Activated CD8-positive, alpha-beta memory T cell treated with anti-CD3 and anti-CD28 coated beads for 4 hours (primary cell): ENCODE measurements at places on chromosomes 12 and 14.

DNA sequence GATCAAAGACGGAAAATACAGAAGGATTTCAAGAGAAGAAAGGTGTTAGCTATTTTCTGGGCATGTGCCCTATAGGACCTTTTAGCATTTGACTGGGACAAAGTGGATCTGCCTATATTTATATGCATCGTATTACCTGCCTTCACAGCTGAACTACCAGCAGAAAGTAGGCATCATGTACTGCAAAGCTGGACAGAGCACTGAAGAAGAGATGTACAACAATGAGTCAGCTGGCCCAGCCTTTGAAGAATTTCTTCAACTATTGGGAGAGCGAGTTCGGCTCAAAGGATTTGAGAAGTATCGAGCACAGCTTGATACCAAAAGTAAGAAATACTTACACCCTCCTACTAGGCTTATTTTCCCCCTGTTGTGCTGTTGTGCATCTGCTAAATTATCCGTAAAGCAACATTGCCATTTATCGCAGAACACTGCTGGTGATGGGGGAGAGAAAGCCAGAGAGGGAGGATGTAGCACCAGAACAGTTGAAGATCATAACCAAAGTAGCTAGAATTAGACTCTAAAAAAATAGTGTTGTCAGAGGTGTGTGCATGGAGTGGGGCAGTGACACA is 282.0 kb upstream of the RGS6 start:
- no peak for DNase-seq

DNA sequence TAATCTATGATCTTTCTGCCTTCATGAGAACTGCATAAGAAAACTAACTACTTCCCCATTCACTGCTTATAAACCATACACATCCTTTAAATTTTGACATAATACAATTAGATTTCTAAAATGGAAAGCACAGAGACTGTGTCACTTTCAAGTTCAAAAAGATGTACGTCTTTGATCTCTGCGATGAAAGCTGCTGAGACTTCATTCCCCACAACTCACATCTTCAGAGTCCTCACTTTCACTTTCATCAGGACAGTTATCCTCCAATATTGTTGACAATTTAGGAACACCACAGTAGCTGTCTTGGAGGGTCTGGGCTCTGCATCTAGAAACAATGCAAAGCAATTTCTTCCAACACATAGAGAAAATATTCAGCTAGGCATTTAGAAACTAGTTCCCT is 47.9 kb upstream of the KCNC2 start:
- no peak for DNase-seq

DNA sequence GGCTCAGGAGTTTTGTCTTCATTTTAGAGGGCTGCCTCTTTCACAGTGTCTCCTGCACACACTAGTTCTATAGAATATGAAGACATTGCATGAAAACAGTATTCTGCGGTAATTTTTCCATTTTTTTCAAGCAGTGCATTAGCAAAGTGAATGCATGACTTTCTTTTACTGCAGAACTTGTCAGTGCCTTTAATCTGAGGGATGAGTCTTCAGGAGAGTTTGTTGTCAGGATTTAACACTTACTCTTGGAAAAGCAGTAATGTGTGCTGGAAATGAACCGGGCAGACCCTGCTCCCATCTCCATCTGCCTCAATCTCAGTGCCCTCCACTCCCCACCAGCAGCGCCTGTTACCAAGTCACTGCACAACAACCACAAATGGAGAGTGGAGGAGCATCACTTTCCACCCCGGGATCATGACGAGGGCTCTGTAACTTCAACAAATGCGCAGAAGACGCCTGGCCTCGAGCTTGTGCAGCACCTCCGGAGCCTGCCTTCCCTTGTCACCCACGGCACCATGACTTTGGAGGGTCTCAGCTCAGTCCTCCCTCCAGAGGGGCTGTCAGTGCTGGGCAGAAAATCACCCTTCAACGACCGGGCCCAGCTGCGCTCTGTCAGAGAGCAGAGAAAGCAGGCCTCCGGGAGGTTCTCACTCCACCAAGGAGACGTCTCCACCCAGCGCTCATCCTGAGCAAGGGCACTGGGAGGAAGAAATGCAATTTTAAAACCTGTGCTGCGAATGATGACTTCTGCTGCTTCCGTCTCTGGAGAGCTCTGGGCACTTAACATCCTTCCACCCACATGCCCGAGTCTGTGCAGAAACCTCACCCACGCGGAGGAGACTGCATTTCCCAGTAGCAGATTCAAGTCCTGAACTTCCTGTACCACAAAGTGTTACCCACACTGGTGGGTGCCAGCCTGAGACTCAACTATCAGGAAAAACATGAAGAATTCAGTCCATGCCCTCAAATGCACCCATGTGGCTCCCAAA is 255.7 kb downstream of the ADGRD1 start:
- no peak for DNase-seq

DNA sequence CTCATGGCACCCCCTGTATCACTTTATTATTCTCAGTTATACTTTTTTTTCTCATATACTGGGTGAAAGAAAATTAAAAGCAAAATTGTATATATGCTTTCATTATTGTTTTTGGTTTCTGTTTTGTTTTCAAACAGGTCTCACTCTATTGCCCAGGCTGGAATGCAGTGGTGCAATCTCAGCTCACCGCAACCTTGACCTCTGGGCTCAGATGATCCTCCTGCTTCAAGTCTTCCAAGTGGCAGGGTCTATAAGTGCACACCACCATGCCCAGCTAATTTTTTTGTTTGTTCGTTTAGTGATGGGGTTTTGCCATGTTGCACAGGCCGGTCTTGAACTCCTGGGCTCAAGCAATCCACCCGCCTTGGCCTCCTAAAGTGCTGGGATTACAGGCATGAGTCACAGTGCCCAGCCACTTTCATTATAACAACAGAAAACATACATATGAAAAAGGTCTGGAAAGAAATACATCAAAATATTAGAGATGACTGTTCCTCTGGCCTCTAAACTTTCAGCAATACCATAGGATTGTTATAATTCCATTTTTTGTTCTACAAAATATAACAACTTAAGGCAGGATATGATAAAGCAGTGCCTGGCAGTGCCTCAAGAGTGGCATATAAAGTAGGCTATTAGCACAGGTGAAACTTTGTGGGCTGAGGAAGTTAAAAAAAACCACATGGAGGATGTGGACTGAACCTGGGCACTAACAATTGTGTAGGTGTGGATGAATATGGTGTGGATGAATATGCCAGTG is 5.8 kb upstream of the NTN4 start:
- no peak for DNase-seq

- no peak for DNase-seq
Measured at GRCh38 chr12:53785161-53785560, 33.4 kb upstream of the CISTR start.

- no peak for DNase-seq
Measured at GRCh38 chr12:11885261-11886038, 185.3 kb upstream of the BCL2L14 start.

DNA sequence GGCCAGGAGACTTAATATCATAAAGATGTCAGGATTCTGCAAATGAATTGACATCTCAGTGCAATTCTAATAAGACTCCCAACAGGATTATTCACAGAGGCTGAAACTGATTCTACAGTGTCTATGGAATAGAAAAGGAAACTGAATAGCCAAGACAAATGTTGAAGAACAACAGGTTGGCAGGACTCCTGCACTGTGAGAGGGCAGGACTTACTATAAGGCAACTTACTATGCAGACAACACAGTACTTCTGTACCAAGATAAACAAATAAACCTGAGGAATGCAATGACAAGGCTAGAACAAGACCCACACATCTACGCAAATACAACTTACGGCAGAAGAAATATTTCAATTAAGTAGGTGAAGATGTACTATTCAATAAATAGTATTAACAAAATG is 132.2 kb upstream of the FKBP4 start:
- DNase-seq: no peak

- no peak for DNase-seq
Measured at GRCh38 chr12:9660046-9660445, 9.5 kb upstream of the CLEC2D start.

DNA sequence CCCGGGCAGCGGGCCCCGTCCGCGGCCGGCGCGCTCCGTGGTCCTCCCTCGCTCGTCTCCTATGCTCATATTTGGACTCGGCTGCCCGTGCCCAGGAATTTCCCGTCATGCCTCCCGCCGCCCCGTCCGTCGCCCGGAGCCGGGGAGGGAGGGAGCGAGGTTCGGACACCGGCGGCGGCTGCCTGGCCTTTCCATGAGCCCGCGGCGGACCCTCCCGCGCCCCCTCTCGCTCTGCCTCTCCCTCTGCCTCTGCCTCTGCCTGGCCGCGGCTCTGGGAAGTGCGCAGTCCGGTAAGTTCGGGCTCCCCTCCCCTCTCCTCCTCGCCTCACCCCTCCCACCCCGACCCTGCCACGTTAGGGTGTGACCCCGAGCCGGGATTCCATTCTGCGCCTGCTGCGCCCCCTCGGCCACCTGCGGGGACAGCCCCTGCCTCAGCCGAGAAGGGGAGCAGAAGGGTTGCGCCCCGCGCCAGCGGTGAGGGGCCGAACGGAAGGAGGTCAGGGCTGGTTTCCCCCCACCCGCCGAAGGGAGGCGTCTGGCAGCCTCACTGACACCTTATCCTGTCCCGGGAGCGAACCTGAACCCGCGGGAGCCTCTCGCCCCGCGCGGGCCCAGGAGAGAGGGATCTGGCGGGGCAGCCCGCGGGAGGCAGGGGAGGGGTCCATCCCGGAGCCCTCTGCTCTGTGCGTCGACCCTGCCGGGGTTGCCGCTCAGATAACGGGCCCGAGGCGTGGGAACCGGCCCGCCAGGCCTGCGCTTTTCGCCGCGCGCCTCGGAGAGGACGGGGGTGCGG is at the start of gene MSRB3:
MSRB3 (plus strand) TSS at position 108 of the 793 bp plus-strand sequence. CDS start 29,897 bp downstream, outside the sequence.
- no peak for DNase-seq

DNA sequence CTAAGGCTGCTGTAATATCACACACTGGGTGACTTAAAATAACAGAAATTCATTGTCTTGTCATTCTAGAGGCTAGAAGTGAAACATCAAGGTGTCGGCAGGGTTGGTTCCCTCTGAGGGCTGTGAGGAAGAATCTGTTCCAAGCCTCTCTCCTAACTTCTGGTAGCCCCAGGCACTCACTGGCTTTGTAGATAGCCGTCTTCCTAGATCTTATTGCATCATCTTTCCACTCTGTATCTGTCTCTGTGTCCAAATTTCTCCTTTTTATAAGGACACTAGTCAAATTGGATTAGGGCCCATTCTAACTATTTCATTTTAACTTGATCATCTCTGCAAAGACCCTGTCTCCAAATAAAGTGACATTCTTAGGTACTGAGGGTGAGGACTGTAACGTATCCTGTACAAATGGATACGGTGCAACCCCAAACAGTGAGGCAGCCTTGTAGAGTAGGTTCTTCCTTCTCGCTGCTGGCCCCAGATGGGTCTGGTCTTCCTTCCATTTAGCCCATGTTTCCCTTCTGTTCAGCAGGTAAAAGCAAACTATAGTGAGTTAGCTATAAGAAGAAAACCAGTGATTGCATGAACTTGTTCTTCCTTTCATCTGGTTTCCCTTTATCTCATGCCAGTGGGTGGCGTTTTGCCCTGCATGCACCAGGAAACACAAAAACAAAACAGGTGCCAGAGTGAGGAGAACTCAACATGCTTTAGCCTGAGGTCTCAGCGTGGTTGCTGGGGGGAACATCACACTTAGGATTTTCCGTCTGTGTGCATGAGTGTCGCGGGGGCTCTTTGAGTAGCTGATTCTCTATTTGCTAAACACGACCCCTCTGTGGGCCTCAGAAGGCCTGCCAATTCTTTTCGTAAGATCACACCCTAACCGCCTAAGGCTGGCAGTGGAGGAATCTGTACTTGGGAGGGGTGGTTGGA is 19.5 kb downstream of the TTC9 start:
- DNase-seq: no peak

DNA sequence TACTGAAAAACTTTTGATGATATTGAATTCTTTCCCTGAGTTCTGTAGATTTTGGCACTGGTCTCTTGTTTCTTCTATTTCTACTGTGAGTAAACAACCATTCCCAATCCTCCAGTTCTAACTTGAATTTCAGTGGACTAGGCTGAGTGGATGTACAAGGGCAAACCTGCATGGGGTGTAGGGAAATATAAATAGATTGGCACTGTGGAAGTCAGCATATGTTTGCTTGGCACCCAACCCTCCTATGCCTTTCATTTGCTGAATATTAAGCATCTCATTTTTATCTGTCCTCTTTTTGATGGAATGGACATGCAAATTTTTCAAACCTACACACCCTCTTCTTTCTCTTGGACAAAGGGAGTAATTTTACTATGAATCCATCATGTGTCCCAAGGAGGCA is 828.3 kb downstream of the DIO2 start:
- DNase-seq: no peak

DNA sequence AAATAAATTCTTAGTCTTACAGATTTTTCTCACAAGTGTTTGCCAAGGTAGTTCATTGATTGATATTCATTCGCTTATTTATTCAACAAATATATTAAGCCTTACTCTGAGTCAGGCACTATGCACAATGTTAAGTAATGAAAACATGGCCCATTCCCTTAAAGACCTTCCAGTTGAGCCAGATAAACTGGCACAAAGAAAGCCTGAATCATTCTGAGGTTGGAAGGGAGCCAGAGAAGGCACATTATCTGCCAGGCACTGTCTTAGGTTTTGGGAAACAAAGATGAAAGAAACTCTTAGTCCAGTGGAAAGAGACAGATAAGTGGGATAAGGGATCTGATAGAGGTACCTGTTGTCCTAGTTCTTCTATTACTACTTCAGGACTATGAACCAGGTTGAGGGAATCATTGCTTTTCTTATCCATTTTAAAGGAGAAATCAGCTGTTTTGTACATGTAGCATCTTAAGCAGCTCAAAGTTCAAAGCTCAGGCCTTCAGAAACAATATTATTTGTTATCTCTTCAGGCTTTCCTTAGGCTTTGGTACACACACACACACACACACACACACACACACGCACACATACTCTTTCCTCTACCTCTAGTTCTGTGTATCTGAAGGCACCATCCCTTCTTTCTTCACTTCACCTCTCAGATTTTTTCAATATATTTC is 27.0 kb downstream of the PDE6H start:
- DNase-seq: no peak

DNA sequence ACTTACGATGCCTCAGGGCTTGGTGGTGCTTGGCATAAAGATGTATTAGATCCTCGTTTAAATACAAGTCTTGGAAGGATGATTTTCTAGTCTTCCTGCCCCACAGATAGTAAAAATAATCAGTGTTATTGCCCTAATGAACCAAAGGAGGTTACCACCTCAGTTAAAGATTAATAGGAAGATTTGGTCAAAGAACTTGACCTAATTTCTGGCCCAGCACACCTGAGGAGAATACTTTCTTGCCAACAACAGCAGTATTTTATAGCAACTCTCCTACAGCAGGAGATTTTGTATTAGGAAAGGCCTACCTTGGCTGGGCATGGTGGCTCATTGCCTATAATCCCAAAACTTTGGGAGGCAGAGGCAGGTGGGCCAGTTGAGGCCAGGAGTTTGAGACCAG is 31.6 kb downstream of the CSRP2 start:
- DNase-seq: no peak

DNA sequence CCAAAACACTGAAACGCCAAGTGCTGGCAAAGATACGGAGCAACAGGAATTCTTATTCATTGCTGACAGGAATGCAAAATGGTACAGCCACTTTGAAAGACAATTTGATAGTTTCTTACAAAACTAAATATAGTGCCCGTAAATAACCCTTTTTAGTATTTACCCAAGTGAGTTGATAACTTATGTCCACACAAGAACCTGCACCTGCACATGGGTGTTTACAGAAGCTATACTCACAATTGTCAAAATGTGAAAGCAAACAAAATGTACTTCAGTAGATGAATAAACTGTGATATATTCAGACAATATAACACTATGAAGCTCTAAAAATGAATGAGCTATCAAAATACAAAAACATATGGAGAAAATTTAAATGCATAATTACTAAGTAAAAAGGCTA is 86.6 kb downstream of the ATXN7L3B start:
- DNase-seq: no peak

- no peak for DNase-seq
Measured at GRCh38 chr12:101678081-101678480, 19.4 kb upstream of the CHPT1 start.
